ENCODE measurements at places on chromosomes 4 and X.

GRCh38 chrX:54043056-54043455 lies 1.2 kb downstream of the PHF8 start:
- DNase-seq = no peak

GRCh38 chr4:168694667-168695066 lies 197.8 kb downstream of the PALLD start:
- no peak for DNase-seq

DNA sequence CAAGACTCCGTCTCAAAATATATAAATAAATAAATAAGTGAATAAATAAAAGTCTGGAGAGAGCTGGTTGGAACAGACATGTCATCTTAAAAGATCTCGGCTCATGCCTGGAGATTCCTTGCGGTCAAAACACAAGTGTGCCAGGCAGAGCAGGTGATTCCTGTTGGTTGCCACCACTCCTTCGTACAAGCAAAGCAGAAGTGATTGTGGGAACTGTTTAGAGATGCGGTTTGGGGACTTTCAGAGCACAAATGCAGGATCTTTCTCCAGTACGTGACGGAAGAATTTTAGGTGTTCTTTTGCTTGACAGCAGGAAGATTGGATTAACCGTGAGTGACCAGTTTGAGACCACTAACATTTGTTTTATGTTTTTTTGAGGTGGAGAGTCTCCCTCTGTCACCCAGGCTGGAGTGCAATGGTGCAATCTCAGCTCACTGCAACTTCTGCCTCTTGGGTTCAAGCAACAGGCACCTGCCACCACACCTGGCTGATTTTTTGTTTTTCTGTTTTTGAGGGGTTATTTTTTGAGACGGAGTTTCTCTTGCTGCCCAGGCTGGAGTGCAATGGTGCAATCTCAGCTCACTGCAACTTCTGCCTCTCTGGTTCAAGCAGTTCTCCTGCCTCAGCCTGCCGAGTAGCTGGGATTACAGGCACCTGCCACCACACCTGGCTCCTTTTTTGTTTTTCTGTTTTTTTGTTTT lies 2.8 kb upstream of the CRLF2 start:
- no peak for DNase-seq

DNA sequence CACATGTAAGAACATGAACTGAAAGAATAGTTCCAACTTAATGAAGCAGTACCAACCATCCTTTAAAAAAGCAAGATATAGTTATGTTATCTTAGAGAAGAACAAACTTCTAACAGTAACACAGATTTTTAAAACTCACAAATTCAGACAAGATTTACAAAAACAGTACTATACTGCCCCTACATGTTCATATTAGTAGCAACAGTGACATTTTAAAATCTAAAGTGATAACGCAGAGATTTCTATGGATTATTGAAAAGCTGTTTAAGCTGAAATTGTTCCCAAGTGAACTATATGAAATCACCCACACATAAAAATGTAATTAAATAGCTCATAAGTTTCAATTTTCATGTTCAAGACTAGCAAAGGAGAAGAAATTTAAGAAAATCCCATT lies 166.0 kb downstream of the FBXW7 start:
- DNase-seq = no peak

- no peak for DNase-seq
These were observed 84.9 kb downstream of the CBLL2 start for GRCh38 chrX:22357621-22358020.

GRCh38 chr4:7430368-7430964 lies 4.3 kb downstream of the PSAPL1 start:
- DNase-seq = no peak

DNA sequence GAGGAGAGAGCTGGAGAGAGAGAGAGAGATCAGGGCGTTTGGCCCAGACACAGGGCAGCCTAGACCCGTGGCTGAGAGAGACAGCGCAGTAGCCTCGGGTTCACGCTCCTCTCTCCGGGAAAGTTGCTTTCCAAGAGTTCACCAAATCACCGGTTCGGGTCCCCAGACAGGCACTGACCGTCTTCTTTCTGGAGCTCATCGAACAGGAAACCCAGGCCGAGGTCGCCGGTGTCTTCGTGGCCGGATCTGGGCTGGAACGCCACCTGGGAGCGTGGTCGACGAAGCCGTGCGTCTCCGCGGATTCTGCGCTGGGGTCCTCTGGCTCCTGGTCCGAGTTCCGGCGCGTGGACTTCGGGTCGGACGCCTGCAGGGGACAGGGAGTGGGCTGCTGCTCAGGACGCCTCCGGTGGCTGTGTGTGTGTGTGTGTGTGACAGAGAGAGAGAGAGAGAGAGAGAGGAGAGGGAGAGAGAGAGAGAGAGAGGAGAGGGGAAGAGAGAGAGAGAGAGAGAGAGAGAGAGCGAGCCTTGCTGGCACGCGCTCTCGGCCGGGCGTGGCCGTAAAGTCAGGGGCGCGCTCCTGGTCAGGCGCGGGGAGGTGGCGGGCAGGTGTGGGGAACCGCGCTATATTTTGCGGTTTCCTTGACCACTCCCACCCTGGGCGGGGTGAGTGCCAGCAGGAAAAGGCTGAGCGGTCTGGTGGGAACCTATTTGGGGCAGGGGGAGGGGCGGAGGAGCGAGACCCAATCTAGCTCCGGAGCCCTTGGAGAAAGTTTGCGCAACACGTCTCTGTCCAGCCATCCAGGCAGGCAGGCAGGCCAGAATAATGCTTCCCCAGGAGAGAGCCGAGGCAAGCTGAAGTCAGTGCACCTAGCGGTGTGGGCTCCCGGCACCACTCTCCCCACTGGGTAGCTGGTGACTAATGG lies 62.1 kb downstream of the RHOXF2B start:
- DNase-seq = no peak

DNA sequence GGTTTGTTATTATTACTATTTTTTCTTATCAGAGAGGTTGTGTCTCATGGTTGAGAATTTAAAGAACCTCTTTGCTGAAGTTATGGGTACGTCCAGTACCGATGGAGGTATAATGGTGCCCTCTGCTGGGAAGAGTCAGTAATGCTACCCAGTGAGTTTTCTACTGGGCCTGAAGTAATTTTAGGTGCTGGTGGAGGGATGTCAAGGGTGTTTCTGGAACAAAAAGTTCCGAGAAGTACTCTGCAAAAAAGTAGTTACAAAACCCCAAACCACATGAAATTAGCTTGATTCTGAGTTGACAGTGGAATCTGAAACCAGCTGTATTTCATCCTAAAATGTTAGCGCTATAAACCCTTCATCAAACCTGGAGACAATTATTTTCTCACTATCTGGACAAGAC lies 102.5 kb upstream of the MID1 start:
- DNase-seq = peak; percentile 63

- DNase-seq = no peak
These were observed 624.9 kb upstream of the HS3ST1 start for GRCh38 chr4:12053556-12053955.

DNA sequence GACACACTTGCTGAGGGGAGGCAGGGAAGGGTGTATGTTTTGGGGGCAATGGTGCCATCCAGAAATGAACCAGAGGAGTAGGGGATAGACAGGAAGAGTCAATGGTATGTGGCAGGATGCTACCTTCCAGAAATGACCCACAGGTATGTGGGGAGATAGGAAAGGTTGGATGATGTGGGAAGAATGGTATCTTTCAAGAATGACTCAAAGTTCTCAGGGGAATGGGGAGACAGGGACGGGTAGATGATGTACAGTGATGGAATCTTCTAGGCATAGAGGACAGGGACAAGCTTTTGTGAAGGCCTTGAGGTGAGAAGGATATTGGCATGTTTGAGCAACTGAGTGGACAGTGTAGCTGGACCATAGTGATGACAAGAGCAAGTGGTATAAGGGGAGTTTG lies 64.9 kb downstream of the MAOA start:
- DNase-seq = no peak

DNA sequence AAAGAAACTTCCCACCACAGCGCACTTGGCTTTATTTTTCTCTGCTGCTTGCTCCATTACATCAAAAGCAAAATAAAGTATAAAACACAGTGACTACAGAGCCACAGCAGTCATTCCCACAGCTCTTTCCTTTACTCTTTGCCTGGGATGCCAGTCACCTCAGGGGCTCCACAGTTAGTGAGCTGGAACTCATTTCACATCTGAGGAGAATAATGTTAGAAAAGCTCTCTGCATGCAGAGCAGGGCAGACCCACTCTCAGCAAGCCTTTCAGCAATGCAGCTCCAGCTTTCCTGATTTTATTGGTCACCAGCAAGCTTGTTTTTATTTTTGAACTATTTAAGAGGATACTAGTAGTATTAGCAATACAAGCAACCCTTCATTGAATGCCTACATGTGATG lies 13.8 kb downstream of the GRXCR1 start:
- no peak for DNase-seq

DNA sequence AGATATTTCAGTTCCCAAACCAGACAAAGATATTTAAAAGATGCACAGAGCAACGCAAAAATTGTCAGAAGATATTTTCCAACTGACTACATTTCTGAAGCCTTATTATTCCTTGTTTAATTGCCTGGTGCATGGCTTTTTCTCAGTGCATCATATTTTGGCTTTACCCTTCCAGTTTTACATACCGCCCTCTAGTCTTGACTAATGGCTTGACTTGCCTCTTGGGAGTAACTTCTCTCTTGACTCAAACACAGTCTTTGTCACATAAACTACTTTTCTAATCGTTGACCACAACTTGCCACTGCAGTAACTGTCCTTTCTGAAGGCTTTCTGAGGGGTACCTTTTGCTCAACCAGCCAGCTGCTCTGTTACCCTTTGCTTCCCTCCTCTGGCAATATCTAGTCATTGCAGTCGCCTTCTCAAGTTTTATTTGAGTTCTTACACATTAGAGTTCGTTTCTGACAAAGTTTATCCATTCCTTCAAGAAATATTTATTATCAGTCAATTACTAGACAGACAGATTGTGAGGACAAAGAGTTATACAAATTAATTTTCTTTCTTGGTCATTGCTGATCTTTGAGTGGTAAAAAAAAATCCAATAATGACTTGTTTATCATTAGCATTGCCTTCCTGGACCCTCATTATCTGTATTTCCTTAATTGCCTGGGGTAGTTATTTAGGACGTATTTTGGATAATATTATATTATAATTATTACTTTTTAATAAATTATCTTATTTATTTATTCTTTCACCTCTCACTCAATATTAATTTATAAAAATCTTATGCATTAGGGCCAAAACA lies 506.9 kb upstream of the PCDH10 start:
- DNase-seq = peak; percentile 70

DNA sequence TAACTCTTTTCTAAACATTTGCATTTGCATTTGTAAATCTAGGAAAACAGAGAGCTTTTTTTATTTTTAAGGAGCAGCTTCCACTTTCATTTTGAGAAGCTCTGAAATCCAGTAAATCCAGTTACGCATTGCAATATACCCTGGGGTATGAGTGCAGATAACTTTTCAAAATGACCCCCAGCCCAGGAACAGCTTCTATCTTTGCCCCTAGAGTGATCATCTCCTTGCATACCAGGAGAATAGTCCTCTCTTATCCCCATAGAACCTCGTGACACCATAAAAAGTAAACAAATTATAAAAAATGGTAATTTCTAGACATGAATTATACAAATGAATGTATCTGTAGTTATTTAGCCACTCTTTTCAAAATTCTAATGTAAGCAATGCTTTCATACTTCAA lies 292.2 kb upstream of the GALNT7 start:
- DNase-seq = no peak

DNA sequence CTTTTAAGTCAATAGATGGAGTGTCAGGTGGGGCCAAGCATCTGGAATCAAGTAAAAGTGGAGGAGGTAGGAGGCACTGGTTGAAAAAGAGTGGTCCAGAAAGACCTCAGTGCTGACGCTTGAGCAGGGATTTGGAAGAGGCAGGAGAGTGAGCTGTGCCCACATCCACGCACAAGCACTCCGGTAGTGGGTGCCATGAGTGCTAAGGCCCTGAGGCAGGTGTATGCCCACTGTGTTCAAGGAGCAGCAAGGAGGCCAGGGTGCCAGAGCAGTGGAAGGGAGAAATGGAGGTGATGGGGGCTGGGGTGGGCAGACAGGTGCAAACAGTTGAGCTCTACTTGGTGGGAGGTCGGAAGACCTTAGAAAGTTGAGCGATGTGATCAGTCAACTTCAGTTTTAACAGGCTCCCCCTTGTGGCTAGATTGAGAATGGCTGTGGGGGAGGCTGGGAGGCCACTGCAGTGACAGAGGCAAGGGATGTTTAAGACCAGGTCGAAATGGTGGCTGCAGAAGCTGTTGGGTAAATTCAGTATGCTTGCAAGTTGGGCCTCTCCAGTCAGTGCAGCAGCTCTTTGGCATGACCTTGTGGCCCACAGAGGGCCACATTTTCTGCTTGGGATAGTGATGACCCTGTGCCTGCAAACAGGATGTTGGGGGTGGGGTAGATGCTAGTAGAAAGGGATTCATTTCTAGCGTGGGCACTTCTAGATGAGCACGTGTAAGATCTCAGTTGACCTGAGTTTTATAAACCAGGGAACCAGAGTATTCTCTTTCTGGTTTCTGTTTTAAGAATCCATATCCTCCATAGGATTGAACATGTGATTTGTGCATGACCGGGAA lies 12.7 kb downstream of the TKTL1 start:
- DNase-seq = peak; percentile 76

DNA sequence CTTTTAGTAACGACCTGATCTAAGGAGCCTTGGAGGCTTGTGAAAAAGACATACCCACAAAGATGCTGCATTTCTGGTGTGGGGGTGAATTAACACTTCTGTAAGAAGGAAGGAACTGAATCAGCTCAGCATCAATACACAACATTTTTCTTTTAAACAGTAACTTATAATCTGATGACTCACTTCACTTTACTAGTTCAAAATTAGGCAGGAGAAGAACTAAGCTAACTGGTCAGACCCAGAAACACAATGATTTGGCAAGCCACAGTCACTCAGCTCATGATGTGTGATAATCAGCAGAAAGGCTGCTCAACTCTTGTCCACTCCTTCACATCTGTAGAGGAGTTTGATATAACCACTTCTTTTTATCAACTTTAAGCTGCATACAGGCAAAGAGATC lies 4.6 kb downstream of the MMAA start:
- no peak for DNase-seq

DNA sequence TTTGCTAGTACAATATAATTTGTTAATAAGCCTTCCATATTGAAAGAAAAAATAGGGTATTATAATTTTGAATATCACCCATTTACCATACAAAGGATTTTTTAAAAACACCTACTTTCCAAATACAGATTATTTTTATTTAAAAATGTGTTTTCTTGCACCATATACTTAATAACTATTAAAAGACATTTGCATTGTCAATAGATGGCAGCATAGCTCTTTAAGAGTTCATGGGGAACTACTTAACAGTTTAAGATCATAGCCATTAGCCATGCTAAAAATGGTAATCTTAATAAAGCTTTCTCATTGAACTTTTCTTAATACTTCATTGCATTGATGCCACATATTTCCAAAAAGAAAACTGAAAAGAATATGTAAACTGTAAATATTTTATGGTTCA lies 1995.9 kb downstream of the C4orf33 start:
- peak; percentile 60 for DNase-seq

DNA sequence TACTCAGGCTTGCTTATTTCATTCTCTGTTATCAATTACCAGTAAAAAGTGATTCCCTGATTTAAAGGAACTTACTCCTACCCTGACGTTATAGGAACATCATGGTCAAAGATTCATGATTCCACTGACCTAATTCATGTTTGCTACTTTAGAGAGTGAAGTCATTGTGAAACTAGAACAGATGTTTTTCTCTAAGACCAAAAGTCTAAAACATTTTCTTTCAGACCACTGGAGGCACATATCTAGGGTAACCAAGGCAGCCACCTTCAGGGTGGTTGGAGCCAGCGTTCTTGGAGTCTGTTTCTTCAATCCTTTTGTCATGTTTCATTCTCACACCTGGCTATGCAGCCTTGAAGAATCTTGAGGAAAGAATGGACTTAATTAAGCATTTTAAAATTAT lies 77.8 kb downstream of the GALNTL6 start:
- DNase-seq = no peak
